ENCODE measurements at places on chromosomes 6 and 20.

- DNase-seq: no peak
Measured at GRCh38 chr20:56554869-56555268, 21.8 kb downstream of the FAM209B start.

GRCh38 chr6:2958776-2959175 is 12.6 kb downstream of the SERPINB6 start:
- DNase-seq: no peak

- DNase-seq: peak; percentile 9
Measured at GRCh38 chr6:130223508-130223907, 757 bp upstream of the SAMD3 start.

DNA sequence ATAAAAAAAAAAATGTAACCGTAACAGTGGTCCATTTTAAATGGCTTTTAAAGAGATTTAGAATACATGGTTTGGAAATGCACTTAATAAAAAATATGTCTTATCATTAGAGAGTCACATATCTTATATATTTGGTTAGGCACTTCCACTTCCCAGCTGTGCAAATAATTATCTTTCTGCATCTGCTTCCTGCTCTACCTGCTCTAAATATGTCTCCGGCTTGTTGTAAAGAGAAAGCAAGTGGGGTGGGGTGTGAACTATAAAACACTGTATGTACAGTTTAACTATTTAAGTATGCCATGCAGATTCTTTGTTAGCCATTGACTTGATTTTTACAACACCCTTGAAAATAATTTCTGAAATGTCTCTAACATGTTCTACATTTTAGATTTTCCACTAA is 106.3 kb downstream of the NKAIN2 start:
- DNase-seq: no peak

- no peak for DNase-seq
Measured at GRCh38 chr6:142570221-142570671, 268.4 kb downstream of the ADGRG6 start.

DNA sequence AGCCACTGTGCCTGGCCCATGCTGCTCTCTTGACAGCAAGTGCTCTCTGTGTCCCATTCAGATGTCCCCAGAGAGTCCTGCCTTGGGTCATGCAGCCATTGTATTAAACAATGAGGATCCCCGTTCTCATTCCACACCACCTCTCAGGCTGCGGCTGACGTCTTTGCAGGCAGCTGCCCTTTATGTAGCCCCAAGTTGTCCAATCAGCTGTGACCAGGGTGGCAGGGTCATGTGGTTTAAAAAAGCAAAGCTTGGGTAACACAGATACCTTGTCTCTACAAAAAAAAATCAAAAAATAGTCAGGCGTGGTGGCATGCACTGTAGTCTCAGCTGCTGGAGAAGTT is 13.2 kb downstream of the GCNT2 start:
- DNase-seq: no peak

DNA sequence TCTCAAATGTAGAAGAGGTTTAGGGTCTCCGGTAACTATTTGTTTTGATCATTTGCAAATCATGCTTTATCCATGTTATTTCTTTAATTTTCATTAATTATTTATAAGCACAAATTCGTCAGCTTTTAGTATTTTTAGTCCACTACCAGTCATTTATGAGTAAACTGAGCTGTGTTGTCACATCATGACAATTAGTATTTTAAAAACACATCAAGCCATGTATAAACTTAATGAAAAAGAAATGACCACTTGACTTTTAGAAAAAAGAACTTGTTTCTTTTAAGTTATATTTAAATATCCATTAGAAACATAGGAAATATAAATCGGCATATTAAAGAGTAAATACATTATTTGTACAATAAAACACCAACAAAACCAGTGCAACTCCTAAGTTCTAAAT is 2.8 kb downstream of the NKX2-4 start:
- no peak for DNase-seq

GRCh38 chr6:166330612-166331011 is 11.7 kb downstream of the SFT2D1 start:
- no peak for DNase-seq

DNA sequence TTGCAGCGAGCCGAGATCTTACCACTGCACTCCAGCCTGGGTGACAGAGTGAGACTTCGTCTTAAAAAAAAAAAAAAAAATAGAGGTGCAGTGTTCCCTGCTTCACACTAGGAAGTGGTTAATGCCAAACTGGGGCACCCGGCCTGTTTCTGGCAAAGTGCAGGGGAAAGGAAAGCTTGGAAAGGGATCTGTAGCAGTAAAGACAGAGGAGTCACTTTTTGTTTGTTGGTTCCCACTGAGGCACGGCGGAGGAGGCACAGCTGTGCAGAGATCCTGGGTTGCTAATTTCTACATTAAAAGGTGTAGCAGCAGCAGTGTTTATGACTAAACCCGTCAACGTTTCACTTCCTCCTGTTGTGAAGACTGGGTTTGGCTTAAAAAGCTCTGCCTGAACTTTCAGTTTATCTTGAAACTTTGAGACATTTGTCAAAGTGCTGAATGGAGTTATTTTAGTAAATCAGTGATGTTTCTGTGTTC is 125.6 kb downstream of the CARMIL1 start:
- DNase-seq: no peak

DNA sequence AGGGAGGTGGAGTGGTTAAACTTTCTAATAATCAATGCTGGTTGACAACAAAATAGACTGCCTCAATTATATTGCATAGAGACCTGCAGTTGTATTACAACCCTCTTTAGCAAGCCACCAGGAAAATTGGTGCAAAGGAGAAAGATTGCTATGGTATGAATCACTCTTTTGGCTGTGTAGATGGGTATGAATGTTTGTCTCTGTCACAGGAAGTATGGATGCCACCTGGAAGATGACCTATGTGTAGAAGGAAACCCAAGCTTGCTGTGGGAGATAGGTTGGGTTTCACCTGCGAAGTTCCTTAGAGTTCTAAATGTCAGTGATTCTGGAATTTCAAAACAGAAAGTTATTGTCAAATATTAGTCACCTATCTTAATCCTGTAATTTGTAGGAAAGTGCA is 134.6 kb downstream of the SOBP start:
- no peak for DNase-seq

GRCh38 chr6:13229205-13230085 is 98.9 kb downstream of the TBC1D7 start:
- DNase-seq: no peak

DNA sequence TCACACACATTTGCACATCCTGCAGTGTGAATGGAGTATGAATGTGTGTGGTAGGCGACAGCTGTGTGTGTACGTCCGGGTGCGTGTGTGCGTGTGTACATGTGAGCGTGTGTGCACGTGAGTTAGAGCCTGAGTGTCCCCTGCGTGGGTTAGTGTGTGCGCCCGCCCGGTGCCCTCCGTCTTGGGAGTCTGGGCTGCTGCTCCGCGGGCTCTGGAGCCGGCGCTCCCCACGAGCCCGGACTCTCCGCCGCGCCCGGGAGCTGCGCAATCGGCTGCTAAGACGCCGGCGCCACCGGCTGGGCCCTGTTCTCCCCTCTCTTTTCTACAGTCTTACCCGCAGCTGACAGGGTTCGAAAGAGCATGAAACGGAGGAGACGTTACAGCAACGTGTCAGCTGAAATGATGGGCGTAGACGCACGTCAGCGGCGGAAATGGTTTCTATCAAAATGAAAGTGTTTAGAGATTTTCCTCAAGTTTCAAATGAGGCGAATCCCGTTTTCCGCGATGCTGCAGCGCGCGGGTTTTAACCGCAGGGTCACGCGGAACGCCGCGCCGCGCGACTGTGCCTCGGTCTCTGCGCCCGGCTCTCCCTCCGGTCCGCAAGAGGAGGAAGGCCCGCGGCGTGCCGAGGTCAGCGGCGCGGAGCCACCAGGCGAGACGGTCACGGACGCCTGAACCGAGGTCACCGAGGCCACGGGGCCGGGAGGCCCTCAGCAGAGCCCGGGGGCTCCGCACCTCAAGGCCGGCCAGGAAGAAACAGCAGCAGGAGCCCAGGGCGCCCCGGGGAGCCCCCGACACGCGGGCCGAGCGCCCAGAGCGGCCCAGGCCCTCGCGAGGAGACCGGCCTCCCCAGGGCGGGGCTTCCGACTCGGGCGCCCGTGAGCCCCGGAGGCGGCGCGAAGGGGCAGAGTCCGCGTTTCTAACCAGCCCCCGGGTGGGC is 95.3 kb upstream of the BHLHE23 start:
- peak; percentile 63 for DNase-seq

DNA sequence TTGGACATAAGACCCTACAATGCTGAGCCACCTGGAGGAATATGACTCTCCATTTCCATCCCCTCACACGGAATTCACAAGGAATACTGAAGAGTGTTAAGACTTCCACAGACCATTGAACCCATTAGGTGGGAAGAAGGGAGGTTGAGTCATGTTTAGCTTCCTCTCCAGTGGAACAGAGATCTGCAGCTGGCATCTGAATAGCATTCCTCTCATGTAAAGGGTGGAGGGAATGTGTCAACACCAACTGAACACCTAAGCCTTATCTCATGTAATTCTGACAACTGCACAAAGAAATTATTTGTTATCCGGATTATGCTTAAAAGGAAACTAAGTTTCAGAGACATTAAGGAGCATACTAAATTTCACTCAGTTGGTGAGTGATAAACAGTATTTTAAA is 705.9 kb downstream of the MAFB start:
- DNase-seq: no peak

DNA sequence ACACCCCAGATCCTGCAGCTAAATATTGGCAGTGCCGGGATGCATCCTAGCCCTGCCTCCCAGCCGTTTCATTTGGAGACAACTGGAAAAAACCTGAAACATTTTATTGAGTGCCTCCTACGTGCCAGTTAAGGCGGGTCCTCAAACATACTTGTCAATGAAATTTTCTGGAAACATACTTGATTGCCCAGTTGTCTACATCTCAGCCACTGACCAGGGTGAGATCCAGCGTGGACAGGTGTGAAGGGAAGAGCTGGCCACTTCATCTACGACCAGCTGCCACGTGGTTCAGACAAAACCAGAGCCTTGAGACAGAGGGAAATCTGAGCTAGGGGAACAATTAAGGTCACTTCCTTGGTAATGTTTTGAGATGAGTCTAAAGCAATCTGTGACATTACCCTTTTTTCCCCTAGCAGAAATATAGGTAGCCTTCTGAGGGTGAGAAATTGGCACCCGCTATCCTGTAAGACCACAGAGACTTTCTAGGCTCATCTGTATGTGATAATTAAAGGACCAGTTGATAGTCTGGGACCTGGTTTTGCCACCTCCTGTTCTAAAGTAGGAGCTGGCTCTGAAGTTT is 116.3 kb upstream of the MTHFD1L start:
- DNase-seq: no peak

GRCh38 chr20:32779500-32780211 is 17.5 kb downstream of the DNMT3B start:
- DNase-seq: no peak

DNA sequence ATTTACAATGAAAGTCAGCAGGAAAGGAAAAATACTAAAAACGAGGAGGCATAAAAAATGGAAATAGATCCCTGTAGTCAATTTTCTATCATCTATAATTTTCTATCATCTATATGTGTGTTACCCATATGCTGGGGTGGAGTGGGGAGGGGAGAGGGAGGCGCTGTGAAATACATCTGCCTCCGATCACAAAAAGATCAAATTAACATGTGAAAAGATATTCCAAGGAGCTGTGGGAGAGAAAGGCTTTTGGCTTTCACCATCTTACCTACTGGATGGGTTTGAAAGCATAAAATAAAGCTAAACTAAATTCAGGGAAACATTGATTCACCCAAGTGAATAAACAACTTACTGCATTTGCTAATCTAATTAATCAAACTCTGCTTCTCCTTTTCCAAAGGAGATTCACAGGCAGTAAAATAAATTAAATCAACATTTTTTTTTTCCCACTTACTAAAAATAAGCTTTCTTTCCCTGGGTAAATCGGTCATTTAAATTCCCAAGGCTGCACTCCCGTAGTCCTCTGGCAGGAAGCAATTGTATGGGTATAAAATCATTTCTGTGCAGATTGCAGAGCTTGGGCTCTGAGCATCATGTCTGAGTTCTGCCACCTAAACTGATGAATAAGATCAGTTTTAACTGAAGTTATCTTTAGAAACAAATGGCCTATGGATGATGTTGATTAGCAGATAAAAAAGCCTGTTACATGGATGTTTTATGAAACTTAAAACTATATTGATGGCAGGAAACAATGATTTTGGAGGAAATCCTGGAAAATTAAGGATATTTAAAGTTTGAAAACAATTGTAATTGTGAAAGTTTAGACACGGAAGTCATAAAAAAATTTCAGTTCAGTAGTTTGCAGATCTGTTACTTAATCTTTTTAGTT is 147.9 kb downstream of the SOX4 start:
- DNase-seq: no peak

DNA sequence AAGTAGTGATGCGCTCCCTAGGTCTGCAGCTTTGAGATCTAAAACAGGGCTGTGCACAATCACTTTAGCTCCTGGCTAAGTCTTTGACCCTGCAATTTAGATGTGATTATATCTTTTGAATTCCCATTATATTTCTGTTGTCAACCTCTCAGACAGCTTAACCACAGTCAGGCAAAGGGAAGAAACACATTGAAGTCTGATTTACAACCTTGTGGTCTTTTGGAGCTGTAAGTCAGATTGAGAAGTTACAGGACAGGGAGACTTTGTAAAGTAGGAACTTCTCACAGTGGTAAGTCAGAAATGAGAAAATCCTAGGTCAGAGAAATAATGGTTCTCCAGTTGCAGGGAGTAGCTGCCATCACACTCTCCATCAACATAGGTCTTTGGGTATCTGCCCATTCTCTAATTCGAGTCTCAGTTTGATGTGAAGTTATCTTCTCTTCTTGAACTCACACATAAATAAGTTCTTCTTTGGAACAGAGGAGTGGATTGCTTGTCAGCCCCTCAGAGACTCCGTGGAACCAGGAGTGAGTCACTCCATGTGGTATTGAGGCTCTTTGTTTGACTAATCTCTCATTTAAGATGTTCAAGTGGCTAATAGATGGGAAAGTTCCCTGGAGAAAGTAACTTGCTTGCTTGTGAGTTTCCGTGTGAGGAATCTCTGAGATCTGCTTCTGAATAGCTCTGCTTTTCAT is 35.0 kb upstream of the SGK1 start:
- DNase-seq: no peak

- no peak for DNase-seq
Measured at GRCh38 chr6:114449659-114450058, 106.8 kb upstream of the HS3ST5 start.

GRCh38 chr6:168844821-168845609 is 404.0 kb downstream of the SMOC2 start:
- DNase-seq: no peak

GRCh38 chr20:47585087-47585747 is 83.5 kb downstream of the NCOA3 start:
- DNase-seq: no peak

DNA sequence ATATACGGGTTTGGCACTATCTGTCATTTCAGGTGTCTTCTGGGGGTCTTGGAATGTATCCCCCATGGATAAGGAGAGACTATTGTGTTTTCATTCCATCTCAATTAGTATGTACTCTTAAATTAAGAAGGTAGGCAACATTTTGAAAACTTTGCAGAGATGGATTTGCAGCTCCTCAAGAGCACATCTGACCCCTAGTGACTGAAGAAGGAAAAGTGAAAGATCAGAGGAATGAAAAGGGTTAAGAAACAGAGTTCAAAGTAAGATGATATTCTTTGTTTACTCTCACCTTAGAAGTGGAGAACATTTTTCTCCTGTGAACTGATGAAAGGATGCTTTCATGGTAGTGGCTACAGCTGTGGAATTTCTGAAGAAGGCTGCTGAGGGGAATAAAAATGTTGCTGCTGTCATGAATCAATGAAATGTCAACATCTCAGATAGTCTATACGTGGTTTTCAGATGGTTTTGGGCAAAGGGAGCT is 41.5 kb downstream of the SH3BGRL2 start:
- DNase-seq: no peak
